ENCODE measurements at places on chromosomes 2 and 18.

- DNase-seq = no peak
These were observed 72.0 kb downstream of the ARMC9 start for GRCh38 chr2:231270221-231271114.

DNA sequence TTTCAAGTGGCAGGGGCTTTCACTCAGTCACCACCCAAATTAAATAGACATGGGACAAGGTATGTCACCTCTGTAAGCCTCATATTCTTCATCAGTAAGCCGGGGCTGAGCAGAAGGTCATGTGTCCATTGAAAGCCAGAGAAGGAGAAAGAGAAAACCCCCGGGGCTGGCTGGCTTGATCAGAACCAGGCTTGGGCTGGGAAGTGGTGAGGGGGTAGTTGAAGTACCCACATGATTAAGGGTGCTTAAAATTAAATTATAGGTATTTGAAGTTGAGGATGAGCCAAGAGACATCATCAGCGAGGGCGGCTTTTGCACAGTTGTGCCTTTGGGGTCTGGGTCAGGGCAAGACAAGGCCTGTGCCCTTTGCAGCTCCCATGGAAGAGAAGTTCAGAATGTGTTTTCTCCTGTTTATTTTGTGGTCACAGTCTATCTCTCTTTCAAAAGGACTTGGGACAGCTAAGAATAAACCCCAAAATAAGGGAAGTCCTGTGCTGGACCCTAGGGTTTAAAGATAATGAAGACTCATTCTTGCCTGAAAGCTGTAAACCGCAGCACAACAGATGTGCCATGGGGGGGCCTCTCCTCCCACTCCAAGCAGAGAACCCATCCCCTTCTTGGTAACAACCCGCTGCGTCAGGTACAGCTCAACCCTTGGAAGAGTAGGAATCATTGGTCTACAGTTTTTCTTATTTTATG, 10.7 kb downstream of the DBI start:
- DNase-seq = no peak

DNA sequence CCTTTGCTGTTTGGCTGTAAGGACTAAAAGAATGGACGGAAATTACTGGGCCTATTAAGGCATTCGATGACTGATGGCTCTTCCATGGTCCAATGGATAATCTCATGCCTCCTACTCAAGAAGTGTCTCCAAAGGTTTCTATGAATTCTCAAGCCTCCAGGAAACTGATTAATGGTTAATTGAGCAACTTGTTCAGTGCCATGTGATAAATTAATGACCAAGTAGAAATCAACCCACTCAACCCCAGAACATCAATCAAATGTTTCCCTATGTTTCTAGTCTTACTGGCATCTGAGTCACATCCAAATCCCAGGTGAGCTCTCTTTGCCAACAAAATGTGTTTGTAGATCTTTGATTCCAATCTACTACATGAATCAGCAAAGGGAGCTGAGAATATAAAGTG, 103.6 kb downstream of the NXPH2 start:
- DNase-seq = no peak

DNA sequence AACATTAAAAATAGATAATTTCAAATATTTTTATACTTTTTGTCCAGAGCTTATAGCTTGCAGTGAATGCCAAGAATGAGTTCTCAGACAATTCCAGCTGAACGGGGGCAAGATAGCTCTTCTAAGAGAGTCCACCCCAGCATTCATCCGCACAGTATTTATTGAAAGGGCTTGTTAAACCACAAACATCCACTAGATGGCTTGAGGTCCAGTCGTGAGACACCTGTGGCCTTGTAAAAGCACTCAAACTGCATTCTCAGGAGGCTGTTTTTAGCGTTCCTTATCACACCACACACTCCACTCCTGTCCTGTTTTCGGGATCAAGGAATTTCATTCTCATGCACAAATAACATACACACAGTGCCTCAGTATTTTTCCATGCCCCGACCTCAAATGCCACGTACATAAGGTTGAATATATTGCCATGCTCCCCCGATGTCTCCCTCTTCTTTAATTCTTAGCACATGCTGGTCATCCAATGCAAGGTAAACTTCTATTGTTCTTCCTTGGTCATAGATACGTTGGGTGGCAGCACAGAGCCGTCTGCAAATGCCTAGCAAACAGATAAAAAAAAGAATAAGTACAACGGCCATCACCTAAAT, 47.4 kb downstream of the DNAJC10 start:
- no peak for DNase-seq

- no peak for DNase-seq
These were observed at the start of gene PLB1 for GRCh38 chr2:28495551-28496250. TSS of gene PLB1 (plus strand) at chr2:28496060. CDS start at chr2:28496115, 55 bp downstream.

GRCh38 chr2:66233981-66234380, 200.9 kb upstream of the MEIS1 start:
- DNase-seq = no peak

GRCh38 chr2:215796140-215796855, 217.1 kb downstream of the MREG start:
- DNase-seq = no peak

- no peak for DNase-seq
These were observed 6.6 kb downstream of the D2HGDH start for GRCh38 chr2:241741016-241741415.

DNA sequence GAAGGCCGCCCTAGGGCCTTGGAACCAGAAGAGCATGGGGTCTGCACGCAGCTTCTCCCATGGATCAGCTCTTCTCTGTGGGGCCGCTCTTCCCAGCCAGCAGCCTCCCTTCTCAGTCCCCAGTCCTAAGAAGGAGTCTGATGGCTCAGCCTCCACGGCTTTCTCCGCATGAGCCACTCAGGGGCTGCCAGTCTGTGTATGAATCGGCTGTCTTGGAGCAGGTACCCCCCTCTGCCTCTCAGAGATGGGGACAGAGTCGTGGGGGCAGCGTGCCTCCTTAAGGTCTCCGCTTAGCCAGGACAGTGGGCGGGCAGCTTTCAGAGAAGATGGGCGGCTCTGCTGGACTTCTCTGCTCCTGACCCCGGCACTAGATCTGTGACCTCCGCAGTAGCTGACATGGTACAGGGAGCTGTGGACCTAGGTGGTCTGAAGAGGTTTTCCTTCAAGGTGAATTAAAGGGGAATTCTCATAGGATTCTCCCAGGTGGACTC, 21.6 kb downstream of the INPP5D start:
- DNase-seq = no peak
